Muscle of back (tissue), 13 donors: ENCODE measurements at places on chromosomes 11 and 22.

DNA sequence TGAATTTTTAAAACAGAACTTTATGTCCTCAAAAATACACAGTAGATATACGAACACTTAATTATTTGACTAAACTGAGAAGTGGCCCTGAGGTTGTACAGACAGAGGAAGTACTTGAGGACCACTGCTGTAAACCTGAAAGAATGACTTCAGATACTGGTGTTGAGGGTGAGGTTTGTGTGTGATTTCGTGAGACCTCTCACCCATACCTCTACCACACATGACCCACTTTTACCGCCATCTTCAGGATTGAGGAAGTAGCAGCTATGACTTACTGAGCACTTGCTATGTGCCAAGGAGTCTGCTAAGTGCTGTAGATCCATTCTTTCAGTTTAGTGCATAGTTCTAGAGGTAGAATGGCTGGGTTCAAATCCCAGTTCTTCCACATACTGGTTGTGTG, 21.9 kb downstream of the MMP13 start:
- no peak for DNase-seq

DNA sequence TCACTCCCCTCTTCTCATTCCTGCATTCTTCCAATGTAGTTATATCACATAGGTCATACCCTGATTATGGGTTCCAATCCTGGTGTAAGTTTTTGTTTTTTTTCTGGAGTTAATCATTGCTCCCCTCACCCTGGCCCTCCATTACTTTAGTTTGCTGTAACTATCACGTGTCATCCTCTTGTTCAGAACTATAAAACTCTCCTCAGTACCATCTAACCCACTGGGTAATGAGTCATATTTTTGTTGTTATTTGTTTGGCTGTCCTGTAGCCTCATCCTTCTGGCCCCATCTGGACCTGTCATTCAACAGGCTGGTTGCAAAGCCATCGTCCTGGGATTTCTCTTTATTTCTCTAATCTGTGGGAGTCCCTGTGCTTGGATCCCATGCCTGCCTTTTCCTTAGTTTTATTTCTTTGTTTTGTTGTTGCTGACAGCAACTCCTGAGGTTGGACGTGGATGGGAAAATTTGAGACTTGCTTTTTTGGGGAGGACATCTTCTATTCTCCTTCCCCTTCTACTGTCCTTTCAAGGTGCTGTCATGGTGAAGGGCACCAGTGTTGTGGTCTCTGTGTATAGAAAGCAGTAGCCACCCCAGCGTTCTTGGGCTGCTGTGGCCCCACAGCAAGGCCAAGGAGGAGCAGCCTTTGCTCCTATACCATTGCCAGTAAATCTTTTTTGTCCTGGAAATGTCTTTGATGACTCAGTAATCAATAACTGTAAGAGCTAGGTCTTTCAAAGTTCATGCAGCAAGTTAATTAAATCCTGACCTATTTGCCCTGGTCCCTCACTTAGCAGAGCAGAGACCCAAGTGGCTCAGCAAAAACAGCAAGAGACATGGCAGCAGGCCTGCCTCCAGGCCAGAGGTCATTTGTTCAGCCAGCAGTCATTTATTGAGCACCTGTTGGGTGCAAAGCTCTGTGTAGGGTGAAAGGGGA, 82.5 kb downstream of the C22orf31 start:
- DNase-seq = no peak

DNA sequence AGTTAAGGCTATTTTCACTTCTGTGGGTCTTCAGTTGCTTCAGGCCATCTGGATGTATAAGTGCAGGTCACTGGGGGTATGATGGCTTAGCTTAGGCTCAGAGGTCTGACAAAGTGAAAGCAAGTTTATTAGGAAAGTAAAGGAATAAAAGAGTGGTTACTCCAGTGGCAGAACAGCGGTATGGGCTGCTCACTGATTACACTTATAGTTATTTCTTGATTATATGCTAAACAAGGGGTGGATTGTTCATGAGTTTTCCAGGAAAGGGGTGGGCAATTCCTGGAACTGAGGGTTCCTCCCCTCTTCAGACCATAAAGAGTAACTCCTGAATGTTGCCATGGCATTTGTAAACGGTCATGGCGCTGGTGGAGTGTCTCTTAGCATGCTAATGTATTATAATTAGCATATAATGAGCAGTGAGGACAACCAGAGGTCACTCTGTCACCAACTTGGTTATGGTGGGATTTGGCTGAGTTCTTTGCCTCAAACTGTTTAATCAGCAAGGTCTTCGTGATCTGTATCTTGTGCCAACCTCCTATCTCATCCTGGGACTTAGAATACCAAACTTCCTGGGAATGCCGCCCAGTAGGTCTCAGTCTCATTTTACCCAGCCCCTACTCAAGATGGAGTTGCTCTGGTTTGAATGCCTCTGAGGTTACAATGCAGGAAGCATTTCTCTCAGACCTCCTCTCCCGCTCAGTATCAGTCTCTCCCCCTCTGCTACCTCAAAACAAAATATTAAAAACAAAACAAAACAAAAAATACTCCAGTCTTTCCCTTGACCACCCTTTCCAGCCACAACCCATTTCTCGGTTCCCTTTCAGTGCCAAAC, 106.6 kb upstream of the SLC22A12 start:
- no peak for DNase-seq

- no peak for DNase-seq
Measured at GRCh38 chr22:23891726-23892125, 2.5 kb upstream of the MIF start.

GRCh38 chr11:75380716-75381420, 18.4 kb upstream of the RPS3 start:
- peak; percentile 45 for DNase-seq
